ENCODE measurements at places on chromosomes 12 and 14.

DNA sequence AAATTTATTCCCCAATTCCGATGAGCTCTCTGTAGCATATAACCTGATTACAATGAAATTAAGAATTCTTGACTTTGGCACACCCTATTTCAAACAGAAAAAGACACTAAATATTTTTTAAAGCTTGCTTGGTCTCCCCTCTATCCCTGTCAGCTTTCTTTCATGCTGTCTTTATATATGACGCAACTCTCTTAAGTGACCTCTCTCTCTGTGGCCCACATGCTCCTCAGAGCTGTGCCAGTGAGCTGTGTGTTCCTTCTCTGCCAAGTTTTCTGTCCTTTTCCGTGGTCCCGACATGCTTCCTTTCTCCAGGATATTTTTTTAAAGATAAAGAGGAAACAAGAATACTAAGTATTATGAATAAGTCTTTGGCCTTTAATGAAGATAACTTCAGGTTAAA, 484.0 kb downstream of the ETNK1 start:
- no peak for DNase-seq

DNA sequence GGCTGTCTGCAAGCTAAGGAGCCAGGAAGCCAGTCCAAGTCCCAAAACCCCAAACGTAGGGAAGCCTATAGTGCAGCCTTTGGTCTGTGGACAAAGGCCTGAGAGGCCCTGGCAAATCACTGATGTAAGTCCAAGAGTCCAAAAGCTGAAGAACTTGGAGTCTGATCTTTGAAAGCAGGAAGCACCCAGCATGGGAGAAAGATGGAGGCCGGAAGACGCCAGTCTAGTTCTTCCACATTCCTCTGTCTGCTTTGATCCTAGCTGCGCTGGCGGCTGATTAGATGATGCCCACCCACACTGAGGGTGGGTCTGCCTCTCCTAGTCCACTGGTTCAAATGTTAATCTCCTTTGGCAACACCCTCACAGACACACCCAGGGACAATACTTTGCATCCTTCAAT, 58.5 kb downstream of the CAPS2 start:
- DNase-seq, result no peak

- DNase-seq, result no peak
Measured at GRCh38 chr14:77311217-77311616, 9.5 kb downstream of the POMT2 start.

DNA sequence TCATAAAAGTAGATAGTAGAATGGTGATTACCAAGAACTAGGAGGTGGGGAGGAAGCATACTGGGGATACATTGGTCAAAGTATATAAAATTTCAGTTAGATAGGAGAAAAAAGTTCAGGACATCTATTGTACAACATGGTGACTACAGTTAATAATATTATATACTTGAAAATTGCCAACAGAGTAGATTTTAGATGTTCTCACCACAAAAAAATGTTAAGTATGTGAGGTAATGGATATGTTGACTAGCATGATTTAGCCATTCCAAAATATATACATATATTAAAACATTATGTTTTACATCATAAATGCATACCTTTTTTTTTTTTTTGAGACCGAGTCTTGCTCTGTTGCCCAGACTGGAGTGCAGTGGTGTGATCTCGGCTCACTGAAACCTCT, 31.0 kb downstream of the TMEM116 start:
- no peak for DNase-seq

DNA sequence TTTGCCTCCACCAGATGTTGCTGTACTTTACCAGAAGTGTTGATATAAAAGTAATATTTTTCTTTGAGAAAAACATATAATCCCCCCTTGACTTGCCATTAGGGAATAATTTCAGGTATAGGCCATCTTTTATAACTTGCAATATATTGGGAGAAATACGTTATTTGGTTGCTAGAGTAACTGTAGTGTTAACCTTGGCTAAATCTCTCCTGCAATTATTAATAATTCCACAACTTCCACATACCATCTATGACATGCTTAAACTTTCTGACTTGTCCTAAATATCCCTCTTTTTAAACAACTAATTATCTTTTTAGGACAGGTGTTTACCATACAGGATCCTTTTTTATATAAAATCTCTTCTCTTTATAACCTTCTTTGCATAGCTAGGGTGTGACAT, 1048.2 kb downstream of the SLC16A7 start:
- no peak for DNase-seq

DNA sequence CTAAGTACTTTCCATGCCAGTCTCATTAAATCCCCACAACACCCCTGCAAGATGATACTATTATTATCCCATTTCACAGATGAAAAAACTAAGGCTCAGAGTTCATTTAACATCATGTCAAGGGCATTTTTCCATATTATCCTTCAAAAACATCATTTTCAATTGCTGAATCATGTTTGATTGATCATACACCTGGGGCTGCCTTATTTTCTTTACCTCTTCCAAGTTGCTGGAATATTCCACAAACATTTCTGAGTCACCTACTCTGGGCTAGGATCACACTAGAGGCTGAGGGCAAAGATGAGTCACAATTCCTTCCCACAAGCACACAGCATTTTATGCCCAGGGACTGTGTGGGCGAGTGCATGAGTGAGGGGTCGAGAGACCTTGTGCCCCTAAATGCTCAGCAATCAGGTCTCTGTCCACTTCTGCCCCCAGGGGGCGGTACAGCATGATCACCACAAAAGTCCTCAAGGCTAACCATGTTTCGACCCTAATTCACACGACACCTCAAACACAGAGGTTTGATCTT, 14.1 kb upstream of the TMEM119 start:
- DNase-seq, result peak; percentile 87

DNA sequence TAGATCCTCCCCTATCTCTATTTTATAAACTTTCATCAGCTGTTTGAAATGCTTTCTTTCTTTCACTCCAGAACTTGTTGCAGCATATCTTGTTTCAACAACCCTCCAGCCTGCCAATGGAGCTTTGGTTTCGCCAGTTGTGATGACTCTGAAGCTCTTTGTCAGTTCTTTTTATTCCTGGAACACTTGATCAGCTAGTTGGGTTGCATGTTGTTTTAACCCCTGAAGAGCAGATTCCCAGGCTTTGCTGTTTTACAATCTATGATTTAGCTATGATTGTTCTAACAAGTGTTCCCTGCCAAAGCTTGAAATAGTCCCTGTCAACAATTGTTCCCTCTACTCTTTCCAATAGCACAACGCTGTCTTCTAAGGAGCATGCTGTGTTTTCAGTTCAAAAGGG, 50.6 kb upstream of the FUT8 start:
- no peak for DNase-seq

DNA sequence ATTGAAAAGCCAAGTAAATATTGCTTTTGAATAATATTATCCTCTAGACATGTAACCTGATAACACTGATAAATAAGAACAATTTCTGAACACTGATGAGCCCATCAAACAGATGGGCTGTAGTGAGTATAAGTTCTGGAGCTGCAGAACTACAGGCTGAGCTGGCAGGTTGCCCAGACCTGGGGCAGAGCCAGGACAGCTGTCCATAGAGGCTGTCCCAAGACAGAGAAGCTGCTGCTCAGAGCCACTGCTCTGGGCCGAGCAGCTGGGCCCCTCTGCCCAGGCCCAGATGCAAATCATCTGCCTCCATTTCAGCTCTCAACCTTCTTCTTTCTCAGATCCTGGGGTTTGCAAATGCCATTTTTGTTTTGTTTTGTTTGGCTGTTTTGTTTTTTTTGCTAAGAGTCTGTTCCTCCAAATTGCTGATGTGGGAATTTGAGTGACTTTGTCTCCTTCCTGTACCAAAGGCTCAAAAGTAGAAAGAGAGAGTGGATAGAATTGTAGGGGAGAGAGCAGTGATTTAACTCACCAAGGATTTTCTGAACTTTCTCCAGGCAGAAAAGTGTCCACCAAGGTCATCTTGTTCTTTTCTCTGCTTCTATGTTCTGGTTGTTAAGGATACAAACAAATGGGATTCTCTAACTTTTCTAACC, 4.0 kb upstream of the TESPA1 start:
- peak; percentile 86 for DNase-seq

DNA sequence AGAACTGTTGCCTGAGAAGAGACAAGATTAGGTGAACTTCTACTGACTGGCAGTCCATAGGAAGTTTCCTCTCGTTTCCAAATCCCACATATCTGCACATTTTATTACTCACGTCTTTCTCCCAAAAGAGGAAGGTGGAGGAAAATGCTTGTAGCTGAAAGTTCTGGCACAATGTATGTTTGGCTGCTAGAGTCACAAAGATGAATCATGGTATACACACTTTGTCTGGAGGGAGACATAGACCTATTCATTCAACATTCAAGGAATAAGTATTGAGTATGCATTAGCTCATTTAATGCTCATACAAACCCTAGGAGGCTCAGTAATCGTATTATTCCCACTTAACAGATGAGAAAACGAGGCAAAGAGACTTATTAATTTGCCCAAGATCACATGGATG, 291.8 kb downstream of the FOXN3 start:
- DNase-seq, result no peak

DNA sequence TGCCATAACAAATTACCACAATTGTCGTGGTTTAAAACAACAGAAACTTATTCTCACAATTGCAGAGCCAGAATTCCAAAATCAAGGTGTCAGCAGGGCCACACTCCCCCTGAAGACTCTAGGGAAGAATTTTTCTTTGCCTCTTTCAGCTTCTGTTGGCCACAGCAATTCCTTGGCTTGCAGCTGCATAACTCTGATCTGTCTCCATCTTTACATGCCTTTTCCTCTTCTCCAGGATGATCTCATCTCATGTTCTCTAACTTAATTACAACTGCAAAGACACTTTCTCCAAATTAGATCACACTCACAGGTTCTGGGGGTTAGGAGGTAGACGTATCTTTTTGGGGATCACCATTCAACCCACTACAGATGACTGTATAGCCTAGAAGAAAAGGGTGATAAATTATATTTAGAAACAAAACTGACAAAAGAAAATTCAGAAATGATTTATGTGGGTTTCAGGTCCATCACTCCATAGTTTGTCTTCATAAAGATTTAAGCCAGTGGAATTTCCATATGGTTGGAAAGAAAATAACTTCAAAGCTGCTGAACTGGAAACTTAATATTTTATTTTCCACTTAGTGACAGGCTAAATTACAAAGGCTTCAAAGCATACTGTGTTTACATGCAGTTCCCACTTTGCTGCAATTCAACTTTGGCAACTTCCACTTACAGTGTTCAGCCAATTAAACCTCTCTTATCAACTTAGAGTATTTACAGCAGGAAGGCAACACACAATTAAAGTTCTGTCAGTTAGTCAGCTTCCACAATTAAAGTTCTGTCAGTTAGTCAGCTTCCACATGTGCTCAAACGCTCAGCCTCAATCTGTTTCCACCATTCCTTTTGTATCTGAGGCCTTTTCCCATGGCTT, 213.3 kb downstream of the EPS8 start:
- DNase-seq, result no peak

DNA sequence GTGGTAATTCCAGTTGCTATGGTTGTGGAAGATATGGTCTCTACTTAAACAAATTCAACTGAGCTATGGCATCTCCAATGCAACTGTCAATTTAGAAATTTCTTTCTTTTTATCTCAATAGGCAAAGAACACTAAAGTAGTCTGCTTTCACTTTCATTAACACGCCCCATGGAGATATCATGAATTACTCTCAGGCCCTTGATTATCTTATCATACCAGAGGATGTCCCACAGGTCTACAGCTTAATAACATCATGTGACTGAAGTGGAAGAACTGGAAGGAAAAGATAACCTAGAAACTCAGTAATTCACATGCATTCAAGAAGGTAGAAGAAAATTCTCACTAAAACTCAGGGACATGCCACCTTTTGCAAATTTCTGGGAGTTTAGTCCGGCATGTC, 114.3 kb downstream of the FLRT2 start:
- no peak for DNase-seq

DNA sequence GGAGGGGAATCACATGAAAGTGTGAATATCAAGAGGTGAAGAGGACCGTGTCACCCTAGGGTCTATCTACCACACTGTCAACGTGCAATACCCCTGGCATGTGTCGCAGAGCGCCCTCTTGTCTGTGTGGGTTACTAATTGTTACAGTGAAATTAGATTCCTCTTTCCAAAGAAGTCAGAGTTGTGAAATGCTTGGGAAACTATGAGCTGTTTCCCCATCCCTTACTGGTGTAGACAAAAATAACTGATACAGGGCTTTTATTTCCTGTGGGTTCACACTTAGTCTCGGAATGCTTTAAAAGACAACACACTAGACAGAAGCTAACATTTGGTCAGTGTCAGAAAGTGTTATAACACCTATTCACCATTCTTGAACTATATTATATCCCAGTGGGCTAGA, 597.3 kb downstream of the NRXN3 start:
- no peak for DNase-seq

Measured in NAMALWA (cell line).